ENCODE measurements at places on chromosomes 4 and X.

- no peak for DNase-seq
Measured at GRCh38 chr4:186019269-186019668, 49.7 kb upstream of the TLR3 start.

DNA sequence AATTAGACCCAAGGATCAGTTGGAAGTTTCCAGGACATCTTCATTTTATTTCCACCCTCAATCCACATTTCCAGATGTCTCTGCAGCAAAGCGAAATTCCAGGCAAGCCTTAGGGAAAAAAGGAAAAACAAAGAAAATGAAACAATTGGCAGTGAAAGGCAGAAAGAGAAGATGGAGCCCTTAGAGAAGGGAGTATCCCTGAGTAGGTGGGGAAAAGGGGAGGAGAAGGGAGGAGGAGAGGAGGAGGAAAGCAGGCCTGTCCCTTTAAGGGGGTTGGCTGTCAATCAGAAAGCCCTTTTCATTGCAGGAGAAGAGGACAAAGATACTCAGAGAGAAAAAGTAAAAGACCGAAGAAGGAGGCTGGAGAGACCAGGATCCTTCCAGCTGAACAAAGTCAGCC lies at the start of gene PLP1:
Gene PLP1 (plus strand): TSS at position 295 of the 400 bp plus-strand sequence. CDS start 156 bp downstream, outside the sequence.
- DNase-seq = no peak

GRCh38 chr4:104728380-104729122 lies 233.9 kb upstream of the CXXC4 start:
- no peak for DNase-seq

DNA sequence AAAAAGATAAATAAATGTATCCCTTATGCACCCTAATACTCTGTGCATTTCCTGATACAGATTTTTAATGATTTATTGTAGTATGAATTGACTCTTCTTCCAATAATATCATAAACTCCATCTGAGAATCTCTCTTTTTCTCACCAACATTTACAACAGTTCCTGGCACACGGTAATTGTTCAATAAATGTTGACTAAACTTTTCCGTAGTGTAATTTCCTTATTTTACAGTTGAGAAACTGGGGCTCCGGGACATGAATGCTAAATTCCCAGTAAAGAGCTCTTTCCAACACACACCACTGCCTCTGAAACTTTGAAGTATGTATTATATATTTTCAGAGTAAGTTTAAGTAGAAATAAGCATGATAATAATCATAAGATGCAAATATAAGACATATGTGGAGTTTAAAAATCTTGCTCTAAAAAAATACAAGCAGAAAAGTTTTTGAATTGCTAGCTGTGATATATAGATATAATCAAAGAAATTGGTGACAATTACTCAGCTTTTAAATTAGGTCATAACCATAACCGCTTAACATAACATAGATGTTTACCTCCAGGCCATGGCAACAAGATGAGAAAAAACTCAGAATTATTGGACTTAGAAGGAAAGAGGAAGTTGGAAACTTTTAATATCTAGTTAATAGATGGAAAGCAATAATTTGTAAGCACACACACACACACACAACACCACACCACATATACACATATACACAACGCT lies 28.2 kb upstream of the ANTXR2 start:
- no peak for DNase-seq

GRCh38 chr4:71189471-71189870 lies 149.3 kb upstream of the SLC4A4 start:
- no peak for DNase-seq
